ENCODE measurements at places on chromosomes 12 and 14.

- DNase-seq: peak; percentile 37
Measured at GRCh38 chr12:49838973-49839633, 3.8 kb downstream of the BCDIN3D start.

GRCh38 chr14:20630340-20631022 lies 11.0 kb downstream of the OR6S1 start:
- no peak for DNase-seq

DNA sequence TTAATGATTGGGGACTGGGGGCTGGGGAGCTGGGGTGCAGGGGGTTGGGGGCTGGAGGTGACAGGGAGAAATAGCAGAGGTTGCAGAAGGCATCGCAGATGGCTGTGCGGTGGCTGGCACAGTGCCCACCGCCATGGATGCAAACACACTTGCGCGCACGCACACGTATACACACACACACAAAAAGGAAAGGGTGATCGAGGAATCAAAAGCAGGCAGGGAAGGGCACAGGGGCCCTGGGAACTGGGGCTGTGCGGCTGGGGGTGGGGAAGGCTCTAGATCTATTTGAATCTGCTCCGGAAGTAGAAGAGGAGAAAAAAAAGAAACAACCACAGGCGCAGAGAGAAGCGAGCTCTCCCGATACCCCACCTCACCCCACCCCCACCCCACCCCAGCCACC lies 39.4 kb downstream of the ZFHX2 start:
- DNase-seq: no peak

- DNase-seq: no peak
Measured at GRCh38 chr12:14956024-14956891, 5.1 kb downstream of the ARHGDIB start.

DNA sequence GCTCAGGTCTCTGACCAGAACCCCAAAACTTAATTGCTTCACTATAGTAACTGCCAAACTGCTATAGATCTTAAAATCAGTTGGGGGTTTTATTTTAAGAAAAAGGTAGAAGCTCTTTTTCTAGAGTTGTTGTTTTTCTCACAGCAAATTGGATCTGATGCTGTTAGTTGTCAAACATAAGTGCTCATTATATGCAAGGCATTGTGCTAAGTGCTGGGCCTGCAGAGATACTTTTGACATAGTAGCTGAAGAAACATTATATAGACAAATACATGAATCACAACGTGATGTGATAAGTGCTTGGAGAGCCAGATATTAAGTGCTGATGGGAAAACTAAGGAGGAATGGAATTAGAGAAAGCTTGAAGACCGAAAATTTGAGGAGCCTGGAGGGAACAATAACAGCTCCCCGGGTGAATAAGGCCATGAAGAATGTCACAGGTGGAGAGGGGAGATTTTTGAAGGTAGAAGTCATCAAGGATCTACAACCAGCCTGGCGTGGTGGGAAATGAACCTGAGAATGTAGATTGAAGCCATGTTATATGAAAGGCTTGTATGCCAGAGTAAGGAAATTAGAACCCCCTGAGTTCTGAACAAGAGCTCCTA lies 126.5 kb downstream of the DYRK2 start:
- no peak for DNase-seq

DNA sequence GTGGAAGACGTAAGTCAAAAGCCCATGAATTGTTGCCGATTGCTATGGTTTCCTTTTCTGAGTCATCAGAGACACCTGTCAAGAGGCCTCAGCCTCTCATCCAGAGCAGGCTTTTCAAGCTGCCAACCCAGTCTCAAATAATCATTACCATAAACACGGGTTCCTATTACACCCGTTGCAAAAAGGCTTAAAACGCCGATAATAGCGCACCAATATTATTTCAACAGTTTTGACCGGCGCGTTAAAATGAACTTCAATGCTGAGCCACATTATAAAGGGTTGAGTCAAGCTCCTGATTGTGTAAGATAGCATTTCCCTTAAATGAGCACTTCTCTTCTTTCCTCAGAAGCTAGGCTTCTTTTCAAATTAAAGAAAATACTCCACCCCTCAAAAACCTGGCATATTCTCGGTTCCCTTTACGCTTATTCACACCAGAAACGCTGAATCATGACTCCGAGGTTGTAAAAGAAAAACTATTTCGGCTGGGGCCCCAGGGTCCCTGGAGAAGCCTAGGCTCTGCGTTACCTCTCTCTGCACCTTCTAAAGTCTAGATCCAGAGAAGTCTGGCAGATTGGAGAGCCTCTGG lies 1.4 kb downstream of the TMTC1 start:
- DNase-seq: no peak

DNA sequence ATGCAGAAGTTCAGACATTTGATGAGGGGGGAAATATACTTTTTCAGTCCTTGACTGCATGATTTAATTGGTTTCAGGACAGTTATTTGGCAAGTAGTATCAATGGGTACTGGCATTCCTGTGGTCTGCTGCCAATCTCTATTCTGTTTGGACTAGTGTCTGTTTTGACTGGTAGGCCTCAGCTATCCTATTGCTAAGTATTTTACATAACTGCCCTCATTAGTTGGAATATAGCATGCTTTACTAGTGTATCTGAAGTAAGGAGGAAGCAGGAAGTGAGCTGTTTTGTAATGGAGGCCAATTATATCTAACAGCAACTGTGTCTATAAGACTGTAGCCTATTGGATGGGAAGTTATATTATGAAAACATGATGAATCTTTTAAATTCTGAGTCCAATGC lies 104.3 kb downstream of the FLRT2 start:
- DNase-seq: no peak

GRCh38 chr14:30754778-30755177 lies 119.6 kb upstream of the COCH start:
- no peak for DNase-seq

GRCh38 chr12:59020073-59020946 lies 100.0 kb upstream of the LRIG3 start:
- no peak for DNase-seq

- DNase-seq: no peak
Measured at GRCh38 chr12:11754256-11754655, 104.8 kb downstream of the ETV6 start.

GRCh38 chr12:54475537-54475936 lies 2.1 kb upstream of the GTSF1 start:
- no peak for DNase-seq

DNA sequence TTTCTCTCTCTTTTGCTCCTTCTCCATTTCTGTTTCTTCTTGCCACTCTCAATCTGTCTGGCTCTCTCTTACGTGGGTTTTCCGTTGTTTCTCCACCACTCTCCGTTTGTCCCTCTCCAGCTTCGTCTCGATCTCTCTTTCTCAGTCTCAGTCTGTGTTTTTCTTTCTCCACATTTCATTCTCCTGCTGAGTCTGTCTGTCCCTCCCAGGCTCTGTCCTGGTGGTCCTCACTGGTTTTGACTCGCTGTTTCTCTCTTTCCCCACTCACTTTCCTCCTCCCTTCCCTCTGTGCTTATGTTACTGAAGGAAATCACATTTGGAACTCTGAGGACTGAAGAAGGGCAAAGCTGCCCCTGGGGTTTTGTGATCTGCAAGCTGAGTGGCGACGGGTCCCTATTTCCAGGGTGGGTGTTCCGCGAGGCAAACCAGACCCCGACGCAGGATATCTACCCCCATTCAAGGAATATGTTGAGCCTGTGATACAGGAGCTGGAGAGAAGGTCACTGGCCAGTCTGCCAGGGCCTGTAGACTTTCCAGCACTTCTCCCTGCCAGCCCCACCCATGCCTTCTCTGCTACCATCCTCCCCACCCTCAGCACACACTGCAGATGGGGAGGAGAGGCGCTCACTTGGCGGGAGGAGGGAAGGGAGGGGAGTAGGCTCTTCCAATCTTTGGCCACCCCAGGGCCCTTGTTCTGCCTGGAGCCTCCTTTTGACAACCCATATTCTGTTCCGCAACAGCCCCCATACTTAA lies 102.7 kb upstream of the MAP1LC3B2 start:
- no peak for DNase-seq

DNA sequence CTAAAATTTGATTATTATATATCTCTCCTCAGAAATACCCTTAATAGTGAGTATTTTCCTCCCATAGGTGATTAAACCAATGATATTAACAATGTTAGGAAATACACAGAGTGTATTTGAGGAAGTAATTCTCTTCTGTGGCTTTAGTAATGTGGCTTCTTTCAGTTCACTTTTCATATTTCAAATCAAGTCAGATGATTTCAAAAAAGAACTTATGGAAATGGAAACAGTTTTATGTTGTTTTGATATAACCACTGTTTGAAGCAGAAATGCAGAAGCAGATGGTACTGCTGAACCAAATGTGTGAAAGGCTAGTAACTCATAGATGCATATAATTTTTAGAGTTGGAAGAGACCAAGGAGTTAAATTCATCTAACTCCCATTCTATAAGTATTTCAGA lies 1.9 kb upstream of the GPR33 start:
- DNase-seq: no peak

DNA sequence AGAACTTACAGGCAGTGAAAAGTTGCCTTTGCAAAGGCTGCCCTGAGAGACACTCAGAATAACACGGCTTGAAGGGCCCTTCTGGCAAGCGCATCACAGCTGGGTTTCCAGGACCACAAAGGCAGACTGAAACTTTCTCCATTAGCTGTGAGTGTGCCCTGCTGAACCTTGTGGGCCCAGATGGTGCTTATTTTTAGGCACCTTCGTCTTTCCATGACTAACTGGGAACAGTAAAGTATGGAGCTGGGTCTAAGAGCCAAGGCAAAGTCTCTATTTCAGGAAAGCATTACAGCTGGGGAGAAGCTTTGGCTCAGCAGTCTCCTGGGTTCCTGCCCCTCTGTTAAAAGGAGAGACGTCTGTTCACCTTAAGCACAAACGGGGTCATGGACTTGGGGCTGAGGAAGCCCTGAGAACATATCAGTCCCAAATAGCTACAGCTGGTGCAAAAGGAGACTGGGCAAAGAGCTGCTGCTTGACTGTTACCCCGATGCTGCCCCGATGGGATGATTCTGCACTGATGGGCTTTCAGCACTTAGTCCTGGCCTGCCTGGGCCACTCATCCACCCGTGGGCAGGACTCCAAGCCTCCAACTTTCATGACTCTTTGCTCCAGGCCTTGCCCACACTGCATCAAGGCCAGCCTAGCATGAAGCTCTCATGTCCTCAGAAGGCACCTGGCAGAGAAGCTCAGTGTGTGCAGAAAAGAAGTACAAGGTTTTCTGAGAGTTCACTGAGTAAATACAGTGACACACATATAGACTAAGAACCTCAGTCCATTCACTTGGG lies 248.3 kb downstream of the PHLDA1 start:
- DNase-seq: no peak

DNA sequence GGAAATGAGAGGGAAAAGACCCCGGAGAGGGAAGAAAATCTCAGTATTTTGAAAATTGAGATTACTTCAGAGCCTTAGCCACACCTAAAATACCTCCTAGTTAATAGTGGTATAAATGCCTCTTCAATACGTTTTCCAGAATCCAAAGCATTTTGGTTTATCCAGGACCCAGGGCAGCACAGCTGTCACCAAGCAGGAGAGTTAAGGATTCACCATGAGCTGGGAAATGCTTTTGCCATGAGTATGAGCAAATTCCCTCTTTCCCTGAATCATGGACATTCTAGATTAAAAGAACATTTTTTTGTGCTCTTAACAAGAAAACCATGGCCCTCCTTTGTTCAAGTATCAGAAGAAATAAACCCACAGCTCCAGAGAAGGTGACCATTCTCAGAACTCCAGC lies 21.8 kb upstream of the RTRAF start:
- DNase-seq: no peak

DNA sequence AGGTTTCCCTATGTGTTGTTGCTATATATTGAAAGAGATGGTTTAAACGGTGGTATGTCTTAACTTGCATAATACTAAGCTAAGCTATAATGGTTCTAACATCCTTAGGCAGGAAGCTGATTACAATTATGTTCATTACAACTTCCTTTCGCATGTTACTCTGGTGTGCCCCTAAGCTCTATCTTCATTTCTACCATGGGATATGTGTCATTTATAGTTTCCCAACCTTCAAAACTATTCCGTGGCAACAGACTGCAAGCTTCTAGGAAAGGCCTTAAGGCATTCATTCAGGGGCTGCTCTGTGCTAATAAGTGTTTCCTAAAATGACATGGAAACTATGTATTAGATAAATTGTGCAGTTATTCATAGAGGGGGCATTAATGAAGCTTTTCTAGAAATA lies 294.6 kb downstream of the GXYLT1 start:
- DNase-seq: no peak

- DNase-seq: no peak
Measured at GRCh38 chr14:59707778-59708561, 131.4 kb upstream of the CCDC175 start.

DNA sequence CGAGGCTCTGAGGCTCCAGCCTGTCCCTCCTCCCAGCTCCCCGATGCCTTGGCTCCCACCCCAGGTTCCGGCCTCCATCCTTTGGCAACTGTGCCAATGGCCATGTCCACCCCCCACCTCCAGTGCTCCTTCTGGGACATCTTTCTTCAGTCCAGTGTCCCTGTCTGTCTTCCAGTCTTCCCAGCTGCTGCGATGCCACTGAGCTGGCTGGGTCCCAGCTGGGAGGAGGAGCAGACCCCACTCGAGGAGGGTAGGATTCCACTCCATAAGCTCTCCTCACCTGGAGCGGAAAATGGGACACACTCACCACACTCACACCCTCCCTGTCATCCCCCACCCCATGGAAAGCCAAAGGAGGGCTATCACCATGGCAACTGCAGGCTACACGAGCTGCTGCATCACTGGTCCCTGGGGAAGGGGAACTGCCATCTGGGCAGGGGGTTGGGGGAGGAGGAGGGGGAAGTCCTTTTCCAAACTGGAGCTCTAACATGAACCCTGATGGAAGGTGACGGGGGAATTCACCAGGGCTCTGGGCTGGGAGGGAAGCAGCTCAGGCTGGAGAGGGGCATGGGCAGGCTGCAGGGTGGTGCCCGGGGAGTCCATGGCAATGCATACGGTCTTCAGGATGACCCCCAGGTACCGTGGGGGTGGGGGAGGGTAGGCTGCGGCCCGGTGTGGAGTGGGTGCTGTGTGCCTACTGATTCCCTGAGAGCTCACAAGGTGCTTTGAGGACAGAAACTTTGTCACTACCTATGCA lies 94.3 kb downstream of the LRRC74A start:
- no peak for DNase-seq

Measured in neural crest cell (in vitro differentiated cells).